ENCODE measurements at places on chromosomes 16 and 17.
A peak's percentile ranks its signal among the peaks of the same experiment; 100 is the strongest.

GRCh38 chr17:79981661-79982101, 54.0 kb downstream of the TBC1D16 start:
- DNase-seq: no peak

DNA sequence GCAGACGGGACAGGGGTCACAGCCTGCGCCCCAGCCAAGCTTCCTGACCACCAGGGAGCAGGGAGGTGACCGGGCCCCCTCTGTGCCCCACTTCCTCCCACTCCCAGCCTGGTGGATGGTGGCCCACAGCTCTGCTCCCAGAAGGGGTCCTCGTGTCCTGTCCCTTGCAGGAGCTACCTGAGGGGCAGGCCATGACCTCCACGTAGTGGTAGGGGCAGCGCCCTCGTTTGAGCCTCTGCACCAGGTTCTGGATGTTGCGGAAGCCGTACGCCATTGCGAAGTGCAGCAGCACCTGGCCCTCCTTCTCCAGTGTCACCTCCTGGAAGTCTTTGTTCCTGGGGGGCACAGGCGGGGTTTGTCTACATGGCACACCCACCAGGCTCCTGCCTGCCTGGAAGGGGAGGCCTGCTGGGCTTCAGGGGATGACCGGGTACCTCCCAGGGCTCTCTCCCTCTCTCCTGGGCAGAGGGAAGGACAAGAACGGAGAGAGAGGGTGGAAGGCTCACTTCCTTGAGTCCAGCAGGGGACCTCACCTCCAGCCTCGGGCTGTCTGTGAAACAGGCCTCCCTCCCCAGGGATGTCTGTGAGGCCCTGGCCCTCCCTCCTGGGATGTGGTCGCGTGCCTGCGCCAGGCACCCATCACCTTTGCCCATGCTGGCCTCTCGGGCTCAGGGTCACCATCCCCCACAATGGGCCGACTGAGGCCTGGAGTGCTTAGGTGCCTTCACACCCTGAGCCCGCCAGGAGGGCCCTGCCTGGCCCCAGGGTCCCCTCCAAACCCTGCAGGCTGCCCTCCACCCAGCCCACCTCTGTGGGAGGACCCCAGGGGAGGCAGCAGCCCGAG, 4.0 kb downstream of the HAGHL start:
- DNase-seq: no peak

DNA sequence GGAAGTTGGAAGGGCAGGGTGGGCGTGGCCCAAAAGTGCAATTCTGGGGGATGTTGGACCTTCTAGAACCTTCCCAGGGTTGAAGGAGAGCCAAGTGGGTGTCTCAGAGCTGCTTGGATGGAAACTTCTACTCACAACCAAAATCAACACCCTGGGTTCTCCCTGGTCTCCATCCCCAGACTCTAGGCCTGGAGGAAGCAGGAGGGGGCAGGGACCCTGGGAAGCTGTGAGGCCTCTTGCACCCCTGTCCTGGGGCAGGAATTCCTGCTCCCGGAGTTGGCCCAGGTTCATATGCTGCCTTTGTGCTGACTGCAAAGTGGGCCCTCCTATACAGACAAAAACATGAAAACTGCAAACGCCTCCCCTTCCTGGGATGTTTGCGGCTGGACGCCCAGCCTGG, 25.1 kb downstream of the TRARG1 start:
- no peak for DNase-seq

GRCh38 chr16:569445-570254, at the start of gene PIGQ:
PIGQ (plus strand) TSS chr16:569968; CDS start chr16:574075, 4,107 bp downstream.
- DNase-seq: peak; percentile 45

GRCh38 chr16:1090620-1091587, 5.1 kb downstream of the C1QTNF8 start:
- DNase-seq: no peak

DNA sequence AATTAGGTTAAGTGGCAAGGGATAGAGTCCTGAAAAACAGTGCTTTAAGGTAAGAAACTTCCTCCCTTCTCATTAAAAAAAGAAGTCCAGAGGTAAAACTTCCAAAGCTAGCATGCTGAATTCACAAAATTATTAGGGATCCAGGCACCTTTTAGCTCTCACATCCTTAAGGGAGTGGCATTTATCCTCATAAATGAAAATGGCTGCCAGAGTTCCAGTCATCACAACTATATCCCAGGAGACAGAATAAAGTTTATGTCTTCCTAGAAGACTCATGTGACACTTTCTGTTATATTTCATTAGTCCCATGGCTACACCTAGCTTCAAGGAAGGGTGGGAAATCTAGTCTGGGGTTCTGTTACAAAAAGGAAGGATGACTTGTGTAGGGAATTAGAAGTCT, 23.3 kb upstream of the ADORA2B start:
- DNase-seq: no peak

DNA sequence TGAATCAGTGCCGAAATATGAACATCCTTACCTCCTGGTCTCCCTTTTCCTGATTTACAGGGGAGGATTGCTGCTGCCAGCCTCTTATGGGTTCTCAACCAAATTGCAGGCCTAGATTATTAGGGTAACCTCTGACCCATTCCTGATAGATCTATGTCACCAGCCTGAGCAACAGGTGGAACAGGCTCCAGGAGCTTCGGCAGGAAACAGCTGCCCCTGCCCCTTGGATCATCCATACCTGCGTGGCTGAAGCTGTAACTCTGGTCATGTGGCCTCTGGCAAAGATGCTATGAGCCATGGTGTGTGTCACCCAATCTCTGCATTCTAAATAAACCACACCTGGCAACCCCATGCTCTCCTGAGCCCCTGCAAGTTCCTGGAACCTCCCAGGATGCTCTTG, 18.4 kb upstream of the RBBP6 start:
- no peak for DNase-seq

GRCh38 chr17:48162946-48163506, 55.5 kb downstream of the SNX11 start:
- no peak for DNase-seq

- DNase-seq: no peak
Measured at GRCh38 chr17:72406498-72406897, 285.7 kb downstream of the SOX9 start.

GRCh38 chr17:74957935-74958740, 14.4 kb downstream of the HID1 start:
- DNase-seq: peak; percentile 46

- no peak for DNase-seq
Measured at GRCh38 chr16:73778887-73779286, 517.7 kb upstream of the PSMD7 start.

GRCh38 chr17:31101943-31102342, 7.2 kb downstream of the NF1 start:
- DNase-seq: no peak

- peak; percentile 96 for DNase-seq
Measured at GRCh38 chr17:7836596-7837407, 2.8 kb downstream of the KDM6B start.

- no peak for DNase-seq
Measured at GRCh38 chr17:17279316-17279715, 1.7 kb downstream of the COPS3 start.

DNA sequence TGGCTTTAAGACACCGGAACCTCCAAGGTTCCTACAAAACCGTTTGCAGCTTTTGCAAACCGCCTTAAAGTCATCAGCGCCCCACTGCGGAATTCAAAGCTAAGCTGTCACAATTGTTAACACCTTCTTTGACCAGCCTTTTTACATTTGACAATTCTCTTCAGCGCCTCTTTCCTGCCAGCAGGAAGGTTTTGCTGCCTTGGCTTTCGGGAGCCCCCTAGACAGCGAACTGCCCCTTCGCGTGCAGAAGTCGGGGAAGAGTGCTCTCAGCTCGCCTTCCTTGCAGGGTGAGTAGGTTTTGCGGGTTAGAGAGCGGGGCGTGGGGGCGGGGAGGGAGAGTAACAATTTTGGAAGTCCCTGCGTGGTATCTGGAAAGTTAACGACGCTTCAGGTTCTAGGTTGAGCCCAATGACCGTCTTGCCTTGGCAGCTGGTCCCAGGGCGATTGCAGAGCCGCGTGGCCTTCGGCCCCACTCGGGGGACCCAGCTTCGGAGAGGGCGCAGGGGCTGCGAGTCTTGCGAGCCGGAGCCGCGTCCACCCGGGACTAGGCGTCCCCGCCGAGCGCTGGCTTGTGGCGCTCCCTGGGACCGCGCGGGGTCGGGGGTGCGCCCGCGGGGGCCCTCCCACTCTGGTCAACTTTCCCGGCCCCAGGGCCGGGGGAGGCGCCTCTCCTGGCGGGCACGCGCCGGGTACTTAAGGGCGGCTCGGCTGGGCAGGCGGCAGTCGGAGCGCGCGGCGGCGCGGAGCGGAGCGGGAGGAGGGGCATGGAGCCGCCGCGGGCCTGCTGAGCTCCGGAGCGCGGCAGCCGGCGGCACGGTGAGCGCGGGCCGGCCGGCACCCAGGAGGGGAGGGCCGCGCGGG, at the start of gene HAS3:
Gene HAS3, plus strand, starts transcription at position 153 of the 861 bp plus-strand sequence. CDS start 3,743 bp downstream, outside the sequence.
- peak; percentile 69 for DNase-seq

DNA sequence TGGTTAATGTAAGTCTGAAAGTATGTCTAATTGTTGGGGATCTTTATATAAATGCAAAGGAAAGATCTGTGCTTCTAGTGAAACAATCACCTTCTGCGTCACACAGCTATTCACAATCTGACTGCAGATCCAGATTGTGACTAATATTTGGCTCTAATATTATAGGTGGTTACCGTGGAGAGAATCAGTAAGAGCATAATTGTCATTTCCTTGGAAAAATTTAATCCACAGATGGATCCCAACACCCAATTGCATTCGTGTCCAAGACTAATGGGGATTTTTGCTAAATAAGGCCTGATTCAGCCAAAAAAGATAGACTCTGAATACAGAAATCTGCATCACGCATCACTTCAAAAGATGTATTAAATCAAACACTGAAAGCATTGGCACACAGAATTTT, 2.7 kb upstream of the KCNJ2 start:
- no peak for DNase-seq

GRCh38 chr17:12664894-12665262, 812 bp upstream of the MYOCD start:
- no peak for DNase-seq

GRCh38 chr17:48163809-48164208, 56.2 kb downstream of the SNX11 start:
- no peak for DNase-seq

- DNase-seq: no peak
Measured at GRCh38 chr16:79640513-79641360, 40.2 kb upstream of the MAF start.

GRCh38 chr17:33968350-33969044, 286.6 kb upstream of the CCL2 start:
- peak; percentile 87 for DNase-seq

- DNase-seq: no peak
Measured at GRCh38 chr17:16934836-16935235, 37.1 kb downstream of the TNFRSF13B start.

GRCh38 chr17:57455063-57455914, 199.0 kb downstream of the MSI2 start:
- peak; percentile 100 for DNase-seq

GRCh38 chr16:11836650-11837244, 14.6 kb downstream of the RSL1D1 start:
- no peak for DNase-seq

GRCh38 chr17:47763913-47764582, 31.0 kb downstream of the TBX21 start:
- DNase-seq: no peak
